Activated T-helper 1 cell treated with anti-CD3 and anti-CD28 coated beads, Interleukin-2, amount 50 U/mL, for 16 hours (primary cell): ENCODE measurements at places on chromosomes 16 and 17.

GRCh38 chr17:36979565-36979941 lies 30.8 kb downstream of the AATF start:
- DNase-seq, result no peak

DNA sequence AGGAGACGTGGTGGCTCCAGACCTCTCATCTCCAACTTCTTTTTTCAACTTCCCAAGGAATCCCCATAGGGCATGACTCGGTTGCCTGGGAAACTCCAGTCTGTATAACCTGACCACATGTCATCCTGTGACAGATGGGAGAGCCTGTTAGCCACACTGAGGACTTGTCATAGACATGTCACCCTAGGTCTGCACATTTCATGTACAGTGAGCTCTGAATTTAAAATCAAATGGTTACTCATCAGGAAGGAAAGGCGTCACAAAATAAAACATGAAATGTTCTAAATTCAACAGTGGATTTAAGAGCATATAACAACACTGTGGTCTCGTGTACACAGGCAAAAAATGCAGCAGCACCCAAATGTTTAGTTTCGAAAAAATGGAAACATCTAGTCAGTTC lies 22.2 kb upstream of the ADAMTS18 start:
- no peak for DNase-seq

DNA sequence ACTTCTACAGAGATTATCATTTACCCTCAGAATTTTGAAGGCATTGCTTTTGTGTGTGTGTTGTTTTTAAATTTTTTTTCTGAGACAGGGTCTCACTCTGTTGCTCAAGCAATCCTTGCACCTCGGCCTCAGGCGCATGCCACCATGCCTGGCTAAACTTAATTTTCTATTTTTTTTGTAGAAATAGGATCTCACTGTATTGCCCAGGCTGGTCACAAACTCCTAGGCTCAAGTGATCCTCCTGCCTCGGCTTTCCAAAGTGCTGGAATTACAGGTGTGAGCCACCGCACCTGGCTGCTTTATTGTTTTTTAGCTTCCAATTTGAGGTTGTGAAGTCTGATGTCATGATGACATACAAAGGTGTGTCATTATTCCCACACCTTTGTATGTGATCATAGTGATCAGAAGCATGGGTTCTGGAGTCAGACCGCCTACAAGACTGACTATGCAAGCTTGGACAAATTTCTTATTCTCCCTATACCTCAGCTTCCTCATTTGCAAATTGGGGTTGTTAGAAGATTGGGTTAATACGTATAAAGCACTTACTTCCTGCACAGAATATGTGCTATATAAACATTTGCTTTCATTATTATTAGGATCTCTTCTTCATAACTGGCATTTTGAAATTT lies 5.8 kb downstream of the SEPHS2 start:
- DNase-seq, result no peak

DNA sequence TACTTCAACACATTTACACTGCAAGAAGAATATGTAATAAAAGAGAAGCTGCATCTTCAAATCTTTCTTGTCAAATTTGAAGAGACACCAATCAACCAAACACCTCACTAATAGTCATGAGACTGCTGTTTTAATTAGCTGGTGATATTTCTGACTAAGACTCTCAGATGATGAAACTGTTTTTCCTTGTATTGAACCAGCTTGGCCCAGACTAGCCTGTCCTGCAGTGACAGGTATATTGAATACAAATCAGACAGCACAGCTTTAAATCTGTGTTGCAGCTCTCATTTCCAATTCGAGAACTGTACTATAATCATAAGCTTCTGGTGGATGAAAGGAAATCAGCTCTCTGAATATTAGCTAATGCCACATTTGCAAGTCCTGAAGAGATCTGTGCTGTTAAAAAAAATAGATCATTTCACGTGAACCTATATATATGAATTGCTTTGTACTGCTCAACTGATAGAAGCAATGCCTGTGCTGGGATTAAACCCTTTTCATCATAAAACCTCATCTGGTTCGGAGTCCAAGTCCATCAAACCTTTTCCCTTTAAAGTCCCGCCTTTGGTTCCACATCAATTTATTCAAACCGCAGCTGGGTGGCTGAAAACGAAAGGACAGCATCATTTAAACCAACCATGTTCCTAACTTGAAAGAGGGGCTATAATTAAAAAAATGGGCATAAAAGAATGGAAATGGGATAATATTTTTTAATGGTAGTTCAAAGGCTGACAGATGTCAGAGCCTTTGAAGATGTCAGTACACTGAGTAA lies 306.2 kb downstream of the CEP112 start:
- no peak for DNase-seq

GRCh38 chr16:23394141-23394831 lies 58.7 kb downstream of the COG7 start:
- DNase-seq, result no peak

DNA sequence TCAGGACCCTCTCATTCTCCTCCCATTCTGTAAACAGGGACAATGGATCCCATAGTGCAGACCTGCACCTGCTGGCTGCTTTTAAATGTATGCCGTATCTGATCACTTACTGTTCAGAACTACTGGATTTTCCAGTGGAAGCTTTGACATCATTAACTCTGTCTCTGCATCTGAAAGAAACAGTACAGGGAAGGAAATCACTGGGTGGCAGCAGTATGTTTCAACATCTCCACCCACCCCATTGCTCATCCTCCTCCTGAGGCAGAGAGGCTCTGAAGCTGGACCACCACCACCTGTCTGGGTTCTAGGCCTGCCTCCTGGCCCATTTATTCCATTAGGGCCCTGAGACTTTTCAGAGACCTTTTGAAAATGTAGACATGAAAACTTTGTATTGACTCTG lies 2.6 kb downstream of the CCL15 start:
- no peak for DNase-seq

- DNase-seq, result no peak
Measured at GRCh38 chr17:28105501-28105900, 63.0 kb downstream of the NLK start.

- no peak for DNase-seq
Measured at GRCh38 chr17:76993651-76994050, 125.4 kb downstream of the MGAT5B start.

DNA sequence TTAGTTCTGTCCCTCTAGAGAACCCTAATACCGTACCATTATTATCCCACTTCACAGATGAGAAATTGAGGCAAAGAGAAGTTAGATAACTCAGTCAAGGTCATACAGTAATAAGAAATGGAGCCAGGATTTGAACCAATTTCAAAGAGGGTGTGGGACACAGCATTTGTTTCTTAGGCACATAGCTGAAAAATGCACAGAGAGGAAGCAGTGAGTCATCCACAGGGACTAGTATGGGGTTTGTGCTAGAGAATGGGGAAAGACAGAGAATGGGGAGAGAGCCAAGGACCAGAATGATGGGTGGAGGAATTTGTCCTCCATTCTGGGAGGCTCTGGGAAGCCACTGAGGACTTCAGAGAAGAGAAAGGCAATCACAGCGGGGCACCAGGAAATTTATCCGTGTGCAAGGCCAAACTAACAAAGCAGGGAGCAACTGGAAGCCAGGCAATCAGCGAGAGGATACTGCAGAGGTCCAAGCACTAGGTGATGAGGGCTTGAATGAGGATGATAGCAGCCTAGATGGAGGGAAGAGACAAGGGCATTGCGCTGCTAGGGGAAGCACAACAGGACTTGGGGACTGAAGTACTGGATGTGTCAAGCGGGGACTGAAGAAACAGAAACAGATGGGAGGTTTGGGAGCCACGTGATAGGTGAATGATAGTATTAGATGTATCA lies 78.1 kb upstream of the ZFHX3 start:
- no peak for DNase-seq
